ENCODE measurements at places on chromosomes 7 and 10.

DNA sequence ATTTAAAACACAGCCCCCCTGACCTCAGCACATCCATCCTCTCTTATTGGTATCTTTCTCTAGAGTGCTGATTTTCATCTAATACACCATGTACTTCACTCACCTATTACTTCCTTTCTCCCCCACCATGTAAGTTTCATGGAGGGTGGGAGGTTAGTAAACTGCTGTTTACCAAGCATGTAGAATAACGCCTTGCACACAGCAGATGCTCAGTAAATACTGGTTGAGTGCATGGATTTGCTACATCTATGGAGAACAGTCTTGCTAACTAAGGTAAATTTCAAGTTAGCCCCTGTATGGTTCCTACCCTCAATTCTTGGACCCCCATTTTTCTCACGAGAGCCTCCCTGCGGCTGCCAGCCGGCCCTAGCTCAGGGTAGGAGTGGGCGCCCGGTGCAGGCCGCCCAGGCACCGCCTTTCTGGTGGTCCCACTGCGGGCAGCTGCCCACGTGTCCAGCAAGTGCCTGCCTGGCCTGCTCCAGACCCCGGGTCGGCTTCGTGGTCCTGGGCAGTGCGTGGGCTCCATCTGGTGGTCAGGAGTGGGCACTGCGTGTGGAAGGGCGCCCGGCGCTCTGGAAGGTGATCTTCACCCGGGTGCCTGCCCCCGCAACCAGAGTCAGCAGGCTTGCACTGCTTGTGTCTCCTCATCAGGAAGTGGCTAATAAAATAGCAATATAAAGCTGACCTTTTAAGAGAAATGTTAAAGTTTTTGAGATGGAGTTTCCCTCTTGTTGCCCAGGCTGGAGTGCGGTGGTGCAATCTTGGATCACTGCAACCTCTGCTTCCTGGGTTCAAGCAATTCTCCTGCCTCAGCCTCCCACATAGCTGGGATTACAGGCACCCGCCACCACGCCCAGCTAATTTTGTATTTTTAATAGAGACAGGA, 63.4 kb upstream of the DNAJB6 start:
- DNase-seq: no peak

GRCh38 chr10:23630885-23631284, 192.0 kb downstream of the OTUD1 start:
- peak; percentile 7 for DNase-seq

- DNase-seq: peak; percentile 32
These were observed 97.6 kb upstream of the GPR22 start for GRCh38 chr7:107372298-107372697.

GRCh38 chr10:55410415-55410885, 609.4 kb upstream of the PCDH15 start:
- DNase-seq: no peak

- DNase-seq: no peak
These were observed 146.7 kb downstream of the GPR37 start for GRCh38 chr7:124618871-124619270.

DNA sequence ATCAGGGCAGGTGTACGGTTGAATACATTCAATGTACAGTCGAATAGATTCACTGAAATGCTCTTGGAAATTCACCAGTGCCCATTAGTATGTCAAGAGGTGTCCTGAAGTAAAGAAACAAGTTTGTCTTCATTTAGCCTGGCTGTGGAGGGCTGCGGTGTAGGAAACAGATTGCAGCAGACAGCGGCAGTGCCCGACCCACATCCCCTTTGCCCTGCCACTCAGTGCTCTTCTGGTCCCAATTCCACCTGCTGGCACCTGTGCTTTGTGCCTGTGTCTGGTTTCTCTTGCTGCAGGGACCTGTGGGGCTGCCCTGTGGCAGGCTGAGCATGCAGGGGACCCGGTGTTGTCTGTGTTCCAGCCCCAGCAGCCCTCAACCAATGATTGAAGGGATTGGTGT, 183.7 kb downstream of the RPS24 start:
- DNase-seq: no peak

DNA sequence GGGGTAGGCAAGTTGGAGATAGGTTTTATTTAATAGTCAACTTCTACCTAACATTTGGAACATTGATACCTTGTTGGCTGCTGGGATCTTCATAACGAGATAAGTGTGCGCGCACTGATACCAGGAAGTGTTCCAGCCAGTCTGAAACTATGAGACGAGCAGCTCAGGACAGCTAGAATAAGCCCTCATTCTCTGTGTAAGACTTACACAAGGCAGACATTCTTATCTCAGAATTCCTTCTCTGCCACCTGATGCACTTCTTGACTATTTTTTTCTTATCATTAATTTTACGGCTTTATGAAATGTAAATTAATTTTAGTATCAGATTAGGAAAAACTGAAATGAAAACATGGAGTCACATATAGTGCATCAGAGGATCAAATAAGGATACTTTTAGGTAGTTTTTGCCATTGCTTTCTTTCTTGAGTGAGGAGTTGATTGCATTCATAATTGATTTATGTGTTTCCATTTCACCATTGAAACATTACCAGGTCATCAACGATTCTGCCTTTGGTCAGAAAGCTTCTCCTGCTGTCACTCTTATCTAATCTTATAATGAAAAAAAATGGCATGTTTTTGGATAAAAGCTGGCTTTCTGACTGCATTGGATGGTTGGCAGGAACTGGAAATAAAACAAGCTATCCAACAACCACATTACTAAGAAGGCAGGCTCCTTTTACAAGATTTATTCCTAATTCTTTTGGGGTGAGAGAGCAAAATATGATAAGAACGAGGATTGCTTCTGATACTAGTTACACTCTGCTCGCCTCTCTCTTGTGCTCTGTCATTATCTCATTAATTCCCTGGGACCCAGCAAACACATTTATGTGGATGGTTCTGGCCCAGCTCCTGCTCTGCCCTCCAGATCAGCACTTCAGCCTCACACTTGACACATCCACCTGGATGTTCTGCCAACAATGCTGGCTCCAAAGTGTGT, 40.4 kb upstream of the ABCB5 start:
- DNase-seq: no peak

- DNase-seq: no peak
These were observed 142.6 kb upstream of the KAT6B start for GRCh38 chr10:74683621-74684364.

GRCh38 chr10:35349389-35349915, 13.1 kb downstream of the CCNY start:
- no peak for DNase-seq

DNA sequence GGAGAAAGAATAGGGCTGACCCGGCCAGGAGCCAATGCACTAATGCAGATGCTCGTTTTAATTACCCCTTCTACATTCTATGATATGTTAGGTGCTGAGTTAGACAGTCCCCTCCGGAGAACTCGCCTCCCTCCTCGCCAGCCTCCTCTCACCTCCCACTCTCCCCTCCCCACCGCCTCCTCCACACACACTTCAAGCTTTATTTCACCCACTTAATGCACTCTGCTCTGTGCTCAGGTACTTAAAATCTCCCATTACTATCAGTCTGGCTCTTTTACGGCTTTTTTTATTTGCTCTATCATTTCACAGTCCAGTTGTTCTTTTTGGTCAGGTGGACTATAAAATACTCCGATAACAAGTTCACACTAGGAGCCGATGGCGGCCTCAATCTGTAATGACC, 231.6 kb downstream of the TEX36 start:
- DNase-seq: no peak

DNA sequence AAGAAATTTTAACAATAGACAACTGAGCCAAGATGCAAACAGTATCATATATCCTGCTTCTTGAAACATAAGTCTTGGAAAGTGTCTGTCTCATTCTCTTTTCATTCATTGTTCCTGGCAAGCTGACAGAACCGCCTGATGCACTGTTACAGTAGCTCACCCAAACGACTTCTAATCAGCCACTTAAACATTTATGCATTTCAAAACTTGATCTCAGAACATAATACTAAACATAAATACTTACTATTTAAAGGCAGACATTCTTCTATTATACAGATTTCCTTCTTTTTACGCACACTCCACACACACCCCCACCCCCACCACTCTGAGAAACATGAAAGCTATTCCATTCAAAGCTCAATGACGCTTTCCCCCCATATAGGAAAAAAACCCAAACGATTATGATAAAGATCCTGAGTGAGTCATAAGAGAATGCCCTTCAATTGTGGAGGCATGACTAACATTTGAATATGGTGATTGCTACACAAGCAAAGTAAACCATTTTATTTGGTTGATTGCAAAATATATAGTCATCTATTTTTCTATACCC, 30.5 kb downstream of the SHTN1 start:
- peak; percentile 85 for DNase-seq

DNA sequence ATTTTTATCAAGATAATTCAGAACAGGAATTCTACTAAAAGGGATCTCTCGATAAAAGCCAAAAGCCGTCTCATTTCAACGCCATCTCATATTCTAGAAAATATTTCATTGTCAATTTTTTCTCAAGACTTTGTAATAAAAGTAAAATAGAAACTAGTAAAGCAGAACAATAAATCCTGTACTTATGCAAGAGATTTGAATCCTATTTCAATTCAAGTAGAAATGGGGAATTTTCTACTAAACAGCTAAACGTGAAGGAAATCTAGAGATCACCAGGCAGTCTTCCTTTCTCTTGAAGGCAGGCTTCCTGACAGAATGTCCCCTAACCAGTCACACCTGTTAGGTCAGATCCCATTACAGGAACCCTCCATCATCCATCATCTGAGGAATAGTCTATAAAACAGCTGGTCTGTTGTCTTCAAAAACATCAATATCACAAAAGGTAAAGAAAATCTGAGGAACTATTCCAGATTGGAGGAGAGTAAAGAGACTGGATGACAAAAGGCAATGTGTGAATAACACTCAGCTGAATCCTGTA, 23.7 kb downstream of the USP6NL start:
- DNase-seq: no peak

- DNase-seq: no peak
These were observed 378.0 kb downstream of the CCSER2 start for GRCh38 chr10:84706431-84706830.

DNA sequence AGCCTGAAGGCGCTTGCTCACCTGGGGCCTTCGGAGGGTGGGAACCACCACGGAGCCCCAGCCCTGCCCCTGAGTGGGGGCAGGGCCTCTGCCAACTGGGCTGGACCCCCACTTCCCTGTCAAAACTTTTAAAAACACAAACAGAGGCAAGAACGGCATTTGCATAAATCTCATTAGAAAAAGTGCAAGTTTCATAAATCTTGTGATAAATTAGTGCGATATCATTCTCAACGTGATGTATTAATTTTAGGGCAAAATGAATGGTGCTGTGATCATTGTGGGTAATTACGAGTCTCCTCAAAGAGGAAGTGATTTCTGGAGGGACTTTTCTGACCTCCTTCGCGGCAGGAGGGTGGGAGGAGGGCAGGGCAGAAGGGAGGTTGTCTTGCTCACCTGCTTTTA, 98.3 kb downstream of the CDH23 start:
- DNase-seq: no peak

DNA sequence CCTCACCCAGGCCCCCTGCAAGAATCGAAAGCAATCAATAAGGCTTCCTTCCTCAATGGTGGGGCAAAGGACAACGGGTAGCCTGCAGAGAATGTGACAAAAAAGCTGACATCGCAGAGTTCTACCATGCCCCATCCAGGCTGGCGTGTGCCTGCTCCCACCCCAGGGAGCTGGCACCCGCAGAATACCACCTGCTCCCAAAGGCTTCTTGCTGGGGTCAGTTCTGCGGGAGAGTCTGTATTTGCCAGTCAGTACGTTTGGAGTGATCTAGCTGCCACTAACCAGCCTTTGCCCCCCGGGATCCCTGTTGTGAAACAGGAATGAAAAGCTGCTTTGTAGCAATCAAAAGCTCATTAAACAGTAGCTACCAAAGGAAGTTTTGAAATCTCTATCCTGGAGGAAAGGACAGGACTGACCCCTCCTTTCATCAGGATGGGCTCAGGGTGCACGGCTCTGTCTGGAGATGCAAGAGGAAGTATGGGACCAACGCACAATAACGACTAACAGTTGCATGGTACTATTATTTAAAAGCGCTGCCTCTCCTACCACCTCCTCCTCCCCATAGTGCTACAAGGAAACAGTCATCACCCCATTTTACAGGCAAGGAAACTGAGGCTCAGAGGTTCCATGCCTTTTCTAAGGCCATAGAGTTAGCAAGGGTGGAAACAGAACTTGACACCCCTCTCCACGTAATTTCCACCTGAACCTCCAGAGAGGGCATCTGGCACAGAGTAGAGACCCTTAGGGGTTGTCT, 67.0 kb downstream of the FGFR2 start:
- DNase-seq: no peak

GRCh38 chr10:43864656-43865055, 216.0 kb upstream of the ZNF32 start:
- DNase-seq: no peak

GRCh38 chr10:128848810-128849209, 618.2 kb upstream of the MGMT start:
- DNase-seq: no peak

GRCh38 chr10:100518761-100519241, 860 bp downstream of the SEC31B start:
- DNase-seq: no peak

GRCh38 chr10:71868192-71868697, 17.2 kb upstream of the PSAP start:
- no peak for DNase-seq

GRCh38 chr7:1044189-1045068, at the start of gene GPR146:
GPR146 (plus strand) TSS chr7:1044546; CDS start chr7:1057516, 12,970 bp downstream.
- DNase-seq: peak; percentile 92

DNA sequence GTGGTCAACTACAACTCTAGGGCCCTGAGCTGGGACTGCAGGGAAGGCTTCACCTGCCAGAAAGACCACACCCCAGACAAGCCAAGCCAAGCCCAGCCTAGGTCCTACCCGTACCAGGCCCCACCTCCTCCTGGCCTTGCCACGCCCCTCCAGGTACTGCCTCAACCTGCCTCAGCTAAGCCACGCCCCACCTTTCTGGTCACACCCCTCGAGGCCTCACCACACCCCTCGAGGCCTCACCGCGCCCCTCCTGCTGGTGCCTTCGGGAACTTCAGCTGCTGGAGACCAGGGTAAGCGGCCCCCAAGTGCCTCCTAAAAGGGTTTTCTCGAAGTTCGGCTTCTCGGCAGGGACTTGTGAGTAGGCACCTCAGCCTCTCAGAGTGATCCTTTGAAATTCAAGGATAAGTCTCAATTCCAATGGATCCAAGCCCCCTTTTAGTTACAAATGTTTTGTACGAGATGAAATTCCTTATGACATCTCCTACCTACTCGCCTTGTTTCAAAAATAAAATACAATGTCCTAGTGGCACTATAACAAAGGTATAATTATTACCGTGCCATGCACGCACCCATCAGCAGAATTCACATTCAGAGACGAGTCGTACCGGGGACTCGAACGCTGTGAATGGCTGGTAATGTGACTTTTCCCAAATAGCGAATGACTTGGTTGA, 171.2 kb downstream of the ARHGAP21 start:
- no peak for DNase-seq

- peak; percentile 95 for DNase-seq
These were observed 302.6 kb upstream of the SEMA3D start for GRCh38 chr7:85489498-85489897.

- DNase-seq: no peak
These were observed 58.2 kb downstream of the STRA8 start for GRCh38 chr7:135291809-135292253.

DNA sequence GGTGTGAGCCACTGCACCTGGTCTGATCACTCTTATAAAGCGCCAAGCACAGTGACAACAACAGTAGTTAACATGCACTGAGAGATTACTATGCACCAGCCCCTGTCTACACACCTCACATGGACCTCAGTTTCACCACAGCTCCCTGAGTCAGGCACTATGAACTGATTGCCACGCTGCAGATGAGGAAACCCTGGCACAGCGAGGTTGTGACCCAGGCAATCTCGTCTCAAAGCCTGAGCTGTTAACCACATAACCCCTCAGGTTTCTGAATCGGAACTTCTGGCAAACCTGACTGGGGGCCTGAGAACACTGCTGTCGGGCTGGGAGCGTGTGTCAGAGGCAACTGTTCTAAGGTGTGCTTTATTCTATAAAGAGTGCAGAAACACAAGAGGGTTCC, 150.8 kb downstream of the RNF216 start:
- no peak for DNase-seq

All from fibroblast of skin of left quadriceps (primary cell).